ENCODE measurements at places on chromosomes 13 and 19.

DNA sequence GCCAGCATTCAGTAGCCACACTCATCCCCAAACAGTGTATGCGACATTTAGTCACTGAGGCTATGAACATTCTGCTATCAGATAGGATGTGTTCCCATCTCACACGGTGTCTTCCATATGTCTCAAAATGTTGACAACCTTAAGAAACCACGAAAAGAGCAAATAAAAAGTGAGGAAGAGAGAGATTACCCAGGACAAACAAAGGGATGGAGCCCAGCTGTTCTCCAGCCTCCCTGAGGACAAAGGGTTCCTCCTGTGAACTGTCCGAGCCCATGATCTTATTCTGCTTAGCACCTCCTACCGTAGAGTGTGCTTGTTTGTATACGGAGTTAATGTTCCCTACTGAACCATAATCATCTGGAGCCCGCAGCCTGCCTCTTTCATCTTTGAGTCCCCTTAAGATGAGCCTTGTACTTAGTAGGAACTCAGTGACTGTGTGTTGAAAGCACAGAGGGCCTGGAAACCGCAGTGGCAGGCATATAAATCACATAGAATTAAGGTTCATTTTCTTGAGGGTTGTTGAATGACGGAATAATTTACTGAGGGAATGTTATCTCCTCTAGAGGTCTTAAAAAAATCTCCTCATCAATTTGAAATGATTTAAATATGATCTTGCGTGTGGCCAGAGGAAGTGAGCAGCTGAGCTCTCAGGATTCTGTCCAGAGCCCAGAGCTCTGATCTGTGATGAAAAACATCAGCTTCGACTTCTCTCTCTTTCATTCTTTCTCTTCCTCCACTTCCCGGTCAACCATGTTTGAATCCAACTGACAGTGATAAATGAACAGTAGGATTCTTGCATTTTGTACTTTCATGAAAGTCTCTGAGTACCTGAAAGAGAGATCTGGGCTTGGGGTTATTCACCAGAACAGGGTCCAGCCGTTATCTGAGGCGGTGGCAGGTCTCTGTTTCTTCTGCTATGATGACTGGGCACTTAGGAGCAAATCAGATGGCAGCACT lies 200.5 kb downstream of the KLF5 start:
- DNase-seq: no peak

DNA sequence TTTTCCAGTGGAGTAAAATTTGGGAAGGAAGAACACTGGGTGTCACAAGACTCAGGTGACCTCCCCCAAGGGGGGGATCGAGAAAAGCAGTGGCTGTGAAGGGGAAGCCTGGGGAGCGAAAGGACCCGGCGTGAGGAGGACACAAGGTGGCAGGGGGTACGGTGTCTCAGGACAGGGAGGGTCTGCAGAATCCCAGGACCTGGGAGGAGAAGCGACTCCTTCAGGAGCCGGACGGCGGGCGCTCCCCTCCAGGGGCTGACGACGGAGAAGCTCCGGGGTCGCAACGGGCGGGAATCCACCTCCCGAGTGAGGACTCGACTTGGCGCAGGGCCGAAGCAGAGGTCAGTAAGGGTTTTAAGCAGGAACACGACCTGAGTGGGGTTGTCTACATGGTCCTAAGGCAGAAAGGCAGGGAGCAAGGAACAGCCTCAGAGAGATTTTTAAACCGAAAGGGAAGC lies 529 bp downstream of the ZNF836 start:
- no peak for DNase-seq

DNA sequence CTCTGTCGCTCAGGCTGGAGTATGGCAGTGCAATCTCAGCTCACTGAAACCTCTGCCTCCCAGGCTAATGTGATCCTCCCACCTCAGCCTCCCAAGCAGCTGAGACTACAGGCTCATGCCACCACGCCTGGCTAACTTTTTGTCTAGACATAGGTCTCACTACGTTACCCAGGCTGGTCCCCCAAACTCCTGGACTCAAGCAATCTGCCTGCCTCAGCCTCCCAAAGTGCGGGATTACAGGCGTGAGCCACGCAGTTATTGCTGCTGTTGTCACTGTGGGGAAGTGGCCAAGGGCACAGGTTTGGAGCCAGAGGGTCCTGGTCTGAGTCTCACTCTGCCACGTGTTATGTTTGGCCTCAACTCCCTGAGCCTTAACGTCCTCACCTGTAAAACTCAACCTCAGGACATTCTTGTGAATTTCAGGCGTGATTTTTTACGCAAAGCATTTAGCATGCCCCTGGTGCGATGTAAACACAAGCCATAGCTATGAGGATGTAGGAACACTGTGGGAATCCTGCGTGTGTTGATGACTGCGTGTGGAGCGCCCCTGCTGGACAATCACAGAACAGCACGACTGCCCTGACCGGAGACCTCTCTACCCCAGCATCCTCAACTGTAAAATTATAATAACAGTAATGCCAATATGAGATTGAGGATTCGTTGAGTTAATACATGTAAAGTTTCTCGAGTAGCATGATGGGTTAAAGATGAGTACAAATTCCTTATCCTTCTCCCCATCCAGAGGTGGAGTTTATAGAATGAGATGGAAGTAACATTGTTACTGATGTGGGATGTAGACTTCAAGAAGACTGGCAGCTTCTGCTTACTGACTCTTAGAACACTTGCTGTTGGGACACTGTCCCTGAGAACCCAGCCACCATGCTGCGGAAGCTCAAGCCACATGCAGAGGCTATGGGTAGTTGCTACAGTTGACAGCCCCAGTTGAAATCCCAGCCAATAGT lies 41.8 kb upstream of the PNMA8B start:
- DNase-seq: peak; percentile 85

- DNase-seq: no peak
Measured at GRCh38 chr13:50588491-50589130, 254.9 kb downstream of the DLEU7 start.

DNA sequence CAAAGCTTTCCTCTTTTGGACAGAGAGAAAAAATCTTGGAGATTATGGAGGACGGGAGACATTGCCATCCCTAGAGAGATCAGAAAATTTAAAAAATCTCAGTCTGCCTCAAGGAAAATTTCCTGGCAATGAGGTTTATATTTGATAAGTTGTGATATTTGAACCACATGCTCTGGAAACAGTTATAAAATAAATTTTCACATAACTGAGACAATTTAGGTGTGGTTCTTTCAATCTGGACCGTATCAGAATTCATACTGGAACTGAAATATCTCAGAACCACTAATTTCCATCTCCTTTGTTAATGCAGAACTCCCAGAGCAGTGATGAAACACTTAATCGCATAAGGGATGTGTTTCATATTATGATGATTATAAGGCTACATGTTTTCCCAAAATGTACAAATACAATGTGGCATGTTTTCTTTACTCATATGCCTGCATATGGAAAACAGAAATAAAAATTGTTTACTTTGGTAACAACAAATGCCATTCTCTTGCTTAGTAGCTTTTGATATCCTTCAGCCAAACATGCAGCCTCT lies 13.7 kb downstream of the UBE2L5 start:
- DNase-seq: no peak

DNA sequence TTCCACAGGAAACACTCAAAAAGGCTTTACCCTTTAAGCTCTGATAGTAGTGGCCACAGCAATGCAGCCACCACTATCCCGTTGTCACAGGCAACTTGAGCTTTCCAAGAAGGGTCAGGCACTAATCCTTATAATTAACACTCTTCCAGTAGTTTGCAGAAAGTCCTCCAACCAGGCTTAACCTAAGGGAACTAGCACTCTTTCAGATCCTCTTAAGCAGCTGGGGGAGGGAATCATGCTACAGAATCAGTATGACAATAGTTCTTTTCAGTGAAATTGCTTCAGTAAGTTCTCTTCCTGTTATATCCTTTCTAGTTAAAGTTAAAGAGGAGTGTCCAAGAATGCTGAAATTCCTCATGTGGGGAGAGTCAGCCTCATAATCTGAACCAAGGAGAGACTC lies 82.2 kb downstream of the TNFSF11 start:
- no peak for DNase-seq

DNA sequence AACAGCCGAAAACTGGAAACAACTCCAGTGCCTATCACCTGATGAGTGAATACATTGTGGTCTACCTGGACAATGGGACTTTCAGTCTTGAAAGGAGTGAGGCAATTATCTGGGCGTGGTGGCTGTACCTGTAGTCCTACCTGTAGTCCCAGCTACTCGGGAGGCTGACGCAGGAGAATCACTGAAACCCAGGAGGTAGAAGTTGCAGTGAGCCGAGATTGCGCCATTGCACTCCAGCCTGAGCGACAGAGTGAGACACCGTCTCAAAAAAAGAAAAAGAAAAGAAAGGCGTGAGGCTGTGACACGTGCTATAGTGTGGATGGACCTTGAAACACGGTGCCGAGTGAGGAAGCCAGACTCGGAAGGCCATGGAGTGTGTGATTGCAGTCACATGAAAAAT lies 4.1 kb upstream of the NTN5 start:
- DNase-seq: no peak

DNA sequence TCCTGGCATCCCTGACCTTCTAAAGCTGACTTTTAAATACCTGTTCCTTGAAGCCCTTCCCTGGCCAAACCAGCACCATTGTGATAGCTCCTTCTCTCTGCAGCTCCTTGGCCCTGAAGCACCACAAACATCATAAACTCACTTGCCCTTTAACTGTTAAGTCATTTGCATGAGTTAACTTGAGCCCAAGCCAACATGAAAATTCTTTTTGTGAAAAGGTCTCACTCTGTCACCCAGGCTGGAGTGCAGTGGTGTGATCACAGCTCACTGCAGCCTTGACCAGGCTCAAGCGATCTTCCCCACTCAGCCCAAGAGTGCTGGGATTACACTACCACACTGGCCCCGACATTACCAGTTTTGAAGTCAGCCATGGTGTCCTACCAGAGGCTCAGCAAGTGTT lies 87.8 kb downstream of the ZIC5 start:
- no peak for DNase-seq

GRCh38 chr13:51158880-51159518 lies 47.9 kb upstream of the C13orf42 start:
- DNase-seq: no peak

- no peak for DNase-seq
Measured at GRCh38 chr19:57537953-57538547, 10.9 kb downstream of the ZNF549 start.

DNA sequence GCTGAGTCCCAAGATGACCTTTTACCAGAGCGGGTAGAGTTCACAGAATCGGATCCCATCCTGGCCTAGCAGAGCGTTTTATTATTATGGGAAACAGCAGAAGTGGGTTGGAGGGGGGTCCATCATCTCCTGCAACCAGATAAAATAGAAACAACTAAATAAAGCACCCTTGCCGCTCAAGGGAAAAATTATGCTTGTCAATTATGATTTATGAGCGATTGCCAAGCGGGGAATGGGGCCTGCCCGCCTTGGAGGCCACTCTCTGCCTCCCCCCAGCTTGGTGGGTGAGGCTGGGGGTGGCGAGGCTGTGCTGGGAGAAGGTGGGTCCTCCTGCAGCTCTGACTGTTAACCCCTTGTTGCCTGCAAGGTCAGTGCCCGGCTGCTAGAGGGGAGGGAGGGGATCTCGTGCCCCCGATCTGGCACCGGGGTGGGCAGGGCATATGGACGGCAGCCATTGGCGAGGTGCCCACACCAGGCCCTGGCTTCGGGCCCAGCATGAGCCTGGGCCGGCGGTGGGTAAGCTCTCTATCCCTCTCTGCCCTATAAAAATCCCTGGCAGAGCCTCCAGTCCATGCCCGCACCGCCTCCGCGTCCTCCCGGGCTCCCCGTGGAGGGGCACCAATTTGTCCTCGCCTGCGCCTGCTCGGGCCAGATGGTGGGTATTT lies 129.1 kb downstream of the URI1 start:
- DNase-seq: peak; percentile 35

DNA sequence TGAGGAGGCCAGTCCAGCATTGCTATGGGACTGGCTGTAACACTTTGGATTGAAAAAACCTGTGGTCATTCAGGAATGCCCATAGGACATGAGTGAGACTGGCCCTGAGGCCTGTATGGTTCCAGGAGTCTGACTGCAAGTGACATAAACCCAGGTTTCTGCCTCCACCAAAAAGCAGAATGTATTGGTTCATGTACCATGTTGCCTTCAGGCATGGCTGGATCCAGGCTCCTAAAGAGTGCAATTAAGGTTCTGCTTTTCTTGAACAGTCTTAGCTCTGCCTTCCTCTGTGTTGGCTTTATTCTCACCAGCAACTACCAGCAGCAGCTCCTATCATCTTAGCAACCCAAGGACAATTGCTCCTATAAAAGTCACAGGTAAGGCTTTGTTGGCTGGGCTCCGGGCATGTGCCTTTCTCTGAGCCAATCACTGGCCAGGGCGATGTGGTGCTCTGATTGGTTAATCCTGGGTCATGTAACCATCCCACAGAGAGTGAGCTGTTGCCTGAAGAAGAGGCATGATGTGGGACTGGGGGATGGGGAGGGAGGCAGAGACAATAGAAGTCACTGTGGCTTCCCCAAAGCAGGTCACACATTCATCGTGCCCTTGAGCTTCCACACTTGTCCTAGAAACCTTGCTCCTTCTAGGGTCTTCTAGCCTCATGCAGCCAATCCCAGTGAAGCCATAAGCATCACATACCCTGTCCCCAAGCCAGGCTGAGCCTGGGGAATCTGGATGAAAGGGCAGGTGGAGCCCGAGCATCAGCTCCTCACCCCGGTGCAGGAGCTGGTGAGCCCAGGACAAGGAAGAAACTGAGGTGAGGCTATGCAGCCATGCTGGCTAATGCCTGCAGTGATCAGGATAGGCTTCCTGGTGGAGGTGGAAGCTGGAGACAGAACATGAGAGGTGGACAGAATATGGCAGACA lies 123.9 kb downstream of the URI1 start:
- peak; percentile 46 for DNase-seq

- no peak for DNase-seq
Measured at GRCh38 chr19:32287811-32288227, 57.6 kb upstream of the ZNF507 start.

- DNase-seq: peak; percentile 100
Measured at GRCh38 chr19:41308450-41309179, 1.4 kb upstream of the CCDC97 start.

GRCh38 chr13:74767050-74767449 lies 632.8 kb upstream of the KLF12 start:
- no peak for DNase-seq

- peak; percentile 92 for DNase-seq
Measured at GRCh38 chr19:664913-665443, 2.0 kb upstream of the RNF126 start.

DNA sequence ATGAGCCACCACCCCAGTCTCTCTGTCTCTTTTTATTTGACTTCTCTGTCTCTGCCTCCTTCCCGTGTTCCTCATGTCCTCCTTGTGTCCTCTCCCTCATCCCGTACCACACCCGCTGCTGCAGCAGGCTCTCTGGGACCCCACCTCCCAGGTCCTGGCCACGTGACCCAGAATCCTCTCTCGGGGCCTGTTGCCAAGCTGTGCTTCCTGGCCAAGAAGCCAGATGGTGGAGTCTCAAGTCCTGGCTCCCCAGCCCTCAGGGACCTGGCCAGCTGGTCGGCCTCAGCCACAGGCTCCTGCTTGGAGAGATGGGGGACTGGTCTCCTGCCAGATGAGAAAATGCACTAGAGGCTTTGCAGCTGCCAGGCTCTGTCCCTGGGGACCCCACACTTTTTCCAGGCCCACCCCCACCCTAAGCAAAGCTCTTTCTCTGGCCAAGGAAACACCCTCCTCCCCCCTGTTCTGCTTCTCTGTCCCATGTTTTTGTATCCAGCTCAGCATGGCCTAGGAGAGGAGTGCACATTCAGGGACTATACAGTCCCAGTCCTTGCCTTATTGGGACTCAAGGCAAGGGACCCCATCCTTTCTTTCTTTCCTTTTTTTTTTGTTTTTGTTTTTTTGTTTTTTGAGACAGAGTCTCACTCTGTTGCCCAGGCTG lies 34.3 kb upstream of the SHKBP1 start:
- no peak for DNase-seq

Data from activated CD8-positive, alpha-beta memory T cell treated with anti-CD3 and anti-CD28 coated beads for 24 hours (primary cell).